ENCODE measurements at places on chromosomes 5 and 9. TPM values are rescaled to one million over a fixed set of nuclear protein-coding genes. Genes with fewer than 3 reads are reported as not detected.

The ESM1 gene
- not detected for total RNA-seq

The ORM1 gene
- 8.3 TPM for total RNA-seq

The PLPP7 gene
- total RNA-seq: 14.1 TPM

The GFRA3 gene
- total RNA-seq: not detected

The CAMSAP1 gene
- total RNA-seq: 29.8 TPM

The ZNF462 gene
- 36.4 TPM for total RNA-seq

The ANKRD31 gene
- 0.32 TPM for total RNA-seq

- H3K4me3 ChIP-seq: no peak overlapping the region
- H3K27me3 ChIP-seq: no peaks in the 10 kb centered on the region
- H3K27ac ChIP-seq: no peak overlapping the region
- DNase-seq: no peak
Measured at GRCh38 chr9:89619019-89619418, 14.2 kb downstream of the GADD45G start.

DNA sequence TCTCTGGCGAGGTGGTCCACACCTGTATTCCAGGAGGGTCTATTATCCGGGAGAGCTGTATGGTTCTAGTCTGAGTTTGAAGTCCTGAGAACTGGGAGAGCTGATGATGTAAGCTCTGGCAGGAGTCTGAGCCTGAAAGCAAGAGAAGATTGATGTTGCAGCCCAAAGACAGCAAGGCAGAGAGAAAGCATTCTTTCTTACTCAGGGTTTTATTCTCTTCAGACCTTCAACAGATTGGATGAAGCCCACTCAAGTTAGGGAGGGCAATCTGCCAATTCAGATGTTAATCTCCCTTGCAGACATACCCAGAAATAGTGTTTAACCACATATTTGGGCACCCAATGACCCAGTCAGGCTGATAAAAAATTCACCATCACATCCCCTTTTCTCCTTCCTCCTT, 159.1 kb downstream of the CCDC171 start:
- no peaks in the 10 kb centered on the region for H3K4me1 ChIP-seq
- no peak for DNase-seq
- H3K27me3 ChIP-seq: no peaks in the 10 kb centered on the region
- H3K4me3 ChIP-seq: no peak overlapping the region
- no peak overlapping the region for H3K27ac ChIP-seq
- no peaks in the 10 kb centered on the region for H3K36me3 ChIP-seq

DNA sequence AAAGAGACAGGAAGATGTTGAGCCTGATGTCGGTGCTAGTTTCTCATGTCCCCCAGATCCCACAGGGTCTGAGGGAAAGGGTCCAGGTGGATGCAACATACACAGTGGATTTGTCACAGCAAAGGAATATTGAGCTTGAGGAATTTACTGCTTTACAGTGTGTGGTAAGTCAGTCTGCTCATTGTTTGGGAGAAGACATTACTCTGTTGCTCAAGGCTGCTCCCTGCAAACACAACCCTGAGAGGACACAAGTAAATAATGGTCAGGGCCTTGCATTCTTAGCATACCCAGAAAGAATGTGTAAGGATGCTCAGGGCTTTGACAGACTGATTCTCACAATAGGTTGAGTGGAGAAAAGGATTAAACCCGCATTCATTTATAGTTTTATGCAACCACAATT, 7.3 kb upstream of the MAN2A1 start:
- H3K4me3 ChIP-seq: no peak overlapping the region
- no peaks in the 10 kb centered on the region for H3K27me3 ChIP-seq
- no peaks in the 10 kb centered on the region for H3K4me1 ChIP-seq
- no peak overlapping the region for H3K27ac ChIP-seq
- H3K36me3 ChIP-seq: no peaks in the 10 kb centered on the region

DNA sequence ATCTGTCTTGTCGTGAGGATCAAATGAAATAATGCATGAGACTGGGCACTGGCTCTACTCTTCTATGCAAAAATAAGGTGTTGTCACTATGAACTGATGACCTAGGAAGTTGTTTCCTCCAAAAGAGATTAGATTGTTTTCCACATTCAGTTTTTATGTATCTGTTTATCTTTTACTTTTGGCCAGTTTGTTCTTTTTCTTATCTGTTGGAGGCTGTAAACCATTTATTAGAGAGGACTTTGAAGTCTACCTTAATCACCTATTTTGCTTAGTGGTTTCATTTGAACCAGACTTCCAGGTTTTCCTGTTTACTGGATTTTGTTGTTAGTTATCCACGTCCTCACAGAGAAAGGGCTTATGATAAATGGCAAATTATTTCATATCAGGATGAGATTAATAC, 21.5 kb upstream of the GDA start:
- no peak overlapping the region for H3K27ac ChIP-seq
- H3K27me3 ChIP-seq: no peaks in the 10 kb centered on the region
- DNase-seq: no peak
- no peaks in the 10 kb centered on the region for H3K4me1 ChIP-seq
- no peaks in the 10 kb centered on the region for H3K36me3 ChIP-seq

- DNase-seq: peak; percentile 79
- H3K27me3 ChIP-seq: no peaks in the 10 kb centered on the region
- peak overlapping the region; percentile 35 for H3K4me3 ChIP-seq
- peak overlapping the region; percentile 73 for H3K27ac ChIP-seq
- no peaks in the 10 kb centered on the region for H3K36me3 ChIP-seq
Measured at GRCh38 chr5:150209099-150209635, 19.3 kb downstream of the SLC6A7 start.

- H3K36me3 ChIP-seq: no peaks in the 10 kb centered on the region
- H3K27me3 ChIP-seq: no peaks in the 10 kb centered on the region
- no peaks in the 10 kb centered on the region for H3K4me1 ChIP-seq
- peak overlapping the region; percentile 91 for H3K4me3 ChIP-seq
Measured at GRCh38 chr9:120715389-120715924, 1.2 kb upstream of the MEGF9 start.

DNA sequence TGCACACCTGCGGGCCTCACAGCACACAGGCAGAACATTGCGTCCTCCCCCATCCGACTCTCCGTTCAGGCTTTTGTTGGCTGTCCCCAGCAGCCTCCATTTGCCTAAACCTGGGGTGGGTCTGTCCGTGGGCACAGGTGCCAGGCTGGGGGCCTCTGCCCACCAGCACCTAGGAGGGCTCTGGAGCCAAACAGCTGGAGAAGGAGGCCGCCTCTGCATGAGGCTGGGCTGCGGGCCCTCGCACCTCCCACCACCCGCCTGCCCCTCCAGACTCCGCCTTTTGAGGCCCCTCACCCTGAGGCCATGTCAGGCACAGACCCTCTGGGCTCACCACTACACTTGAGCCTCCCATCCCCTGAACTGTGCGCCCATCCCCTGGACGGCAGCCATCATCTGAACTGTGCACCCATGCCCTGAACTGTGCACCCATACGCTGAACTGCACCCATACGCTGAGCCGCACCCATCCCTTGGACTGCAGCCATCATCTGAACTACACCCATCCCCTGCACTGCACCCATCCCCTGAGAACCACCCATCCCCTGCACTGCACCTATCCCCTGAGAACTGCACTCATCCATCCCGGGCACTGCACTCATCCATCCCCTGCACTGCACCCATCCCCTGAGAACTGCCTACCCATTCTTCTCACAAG, 98.0 kb upstream of the OTULINL start:
- H3K4me3 ChIP-seq: no peak overlapping the region
- no peak for DNase-seq
- no peaks in the 10 kb centered on the region for H3K27me3 ChIP-seq
- H3K4me1 ChIP-seq: no peaks in the 10 kb centered on the region
- H3K27ac ChIP-seq: no peak overlapping the region
- peaks cover 11% of the 10 kb centered on the region for H3K36me3 ChIP-seq

DNA sequence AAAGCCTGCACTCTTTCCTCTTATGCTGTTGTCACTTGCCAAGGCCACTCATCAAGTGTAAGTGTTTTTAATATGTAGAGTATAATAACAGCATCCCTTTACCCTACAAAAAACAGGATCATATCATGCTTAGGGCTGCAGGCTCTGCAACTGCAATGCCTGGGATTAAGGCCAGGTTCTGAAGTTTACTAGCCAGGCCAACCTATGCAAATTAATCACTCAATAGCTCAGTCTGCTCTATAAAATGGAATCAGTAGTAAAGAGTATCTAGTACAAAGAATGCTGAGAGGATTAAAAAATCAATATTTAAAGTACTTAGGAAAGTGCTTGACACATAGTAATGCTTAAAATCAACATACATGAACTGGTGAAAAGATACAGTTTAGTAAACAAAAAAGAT, 253.3 kb downstream of the EDIL3 start:
- H3K4me1 ChIP-seq: no peaks in the 10 kb centered on the region
- DNase-seq: no peak
- no peaks in the 10 kb centered on the region for H3K27me3 ChIP-seq
- H3K36me3 ChIP-seq: no peaks in the 10 kb centered on the region
- no peak overlapping the region for H3K27ac ChIP-seq

- no peak overlapping the region for H3K27ac ChIP-seq
- no peaks in the 10 kb centered on the region for H3K4me1 ChIP-seq
- H3K27me3 ChIP-seq: no peaks in the 10 kb centered on the region
- no peaks in the 10 kb centered on the region for H3K36me3 ChIP-seq
- H3K4me3 ChIP-seq: no peak overlapping the region
- no peak for DNase-seq
Measured at GRCh38 chr5:39494107-39494510, 69.3 kb upstream of the DAB2 start.

- no peaks in the 10 kb centered on the region for H3K27me3 ChIP-seq
- no peak for DNase-seq
- peaks cover 47% of the 10 kb centered on the region for H3K4me1 ChIP-seq
- peak within 1 kb of the TSS; percentile 95 for H3K27ac ChIP-seq
Measured at GRCh38 chr9:35909274-35909673, at the start of gene SPAAR. Gene SPAAR, plus strand, starts transcription at chr9:35909490. Its CDS starts 974 bp downstream, at chr9:35910464.

GRCh38 chr5:172076761-172077244, 70.4 kb upstream of the FBXW11 start:
- no peak overlapping the region for H3K4me3 ChIP-seq
- peak overlapping the region; percentile 43 for H3K27ac ChIP-seq
- no peaks in the 10 kb centered on the region for H3K4me1 ChIP-seq
- no peak for DNase-seq
- H3K27me3 ChIP-seq: no peaks in the 10 kb centered on the region
- no peaks in the 10 kb centered on the region for H3K36me3 ChIP-seq

GRCh38 chr9:71119746-71120145, 1.7 kb downstream of the TRPM3 start:
- no peak overlapping the region for H3K27ac ChIP-seq
- no peak overlapping the region for H3K4me3 ChIP-seq
- no peaks in the 10 kb centered on the region for H3K36me3 ChIP-seq
- H3K4me1 ChIP-seq: no peaks in the 10 kb centered on the region
- DNase-seq: no peak

- peak overlapping the region; percentile 74 for H3K27ac ChIP-seq
- H3K4me3 ChIP-seq: no peak overlapping the region
- DNase-seq: no peak
Measured at GRCh38 chr5:149073213-149073612, 10.4 kb upstream of the SH3TC2 start.

GRCh38 chr5:98314292-98314691, 459.2 kb upstream of the RGMB start:
- DNase-seq: no peak
- no peaks in the 10 kb centered on the region for H3K4me1 ChIP-seq
- H3K27ac ChIP-seq: no peak overlapping the region
- no peaks in the 10 kb centered on the region for H3K36me3 ChIP-seq
- H3K27me3 ChIP-seq: no peaks in the 10 kb centered on the region
- no peak overlapping the region for H3K4me3 ChIP-seq

GRCh38 chr9:88724331-88724730, 189.4 kb downstream of the NXNL2 start:
- H3K4me3 ChIP-seq: no peak overlapping the region
- no peaks in the 10 kb centered on the region for H3K4me1 ChIP-seq

DNA sequence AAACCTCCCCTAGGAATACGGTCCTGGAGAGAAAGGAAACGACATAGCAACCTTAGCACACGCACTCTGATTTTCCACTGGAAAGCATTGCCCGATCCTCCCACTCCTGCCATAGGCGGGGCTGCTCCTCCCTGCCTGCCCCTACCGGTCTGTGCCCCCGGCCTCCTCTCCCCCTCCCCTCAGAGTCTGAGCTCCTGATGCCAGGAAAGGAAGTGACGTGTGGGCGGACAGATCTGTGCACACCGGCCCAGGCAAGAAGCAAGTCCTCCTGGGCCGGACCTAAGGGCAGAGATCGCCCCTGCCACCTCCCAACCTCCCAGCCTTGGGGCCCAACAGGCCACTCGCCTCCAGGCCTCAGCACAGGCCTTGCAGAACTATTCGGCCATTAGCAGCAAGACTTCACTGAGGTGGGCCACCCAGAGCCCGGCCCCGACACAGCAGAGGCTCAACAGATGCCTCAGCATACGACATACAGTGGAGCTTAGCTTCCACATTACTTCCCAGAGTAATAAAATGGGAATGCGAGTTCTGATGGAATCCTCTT, 7.2 kb downstream of the NINJ1 start:
- H3K27ac ChIP-seq: peak overlapping the region; percentile 68
- no peaks in the 10 kb centered on the region for H3K27me3 ChIP-seq
- no peaks in the 10 kb centered on the region for H3K36me3 ChIP-seq
- H3K4me3 ChIP-seq: peak overlapping the region; percentile 44
- peaks cover 26% of the 10 kb centered on the region for H3K4me1 ChIP-seq

DNA sequence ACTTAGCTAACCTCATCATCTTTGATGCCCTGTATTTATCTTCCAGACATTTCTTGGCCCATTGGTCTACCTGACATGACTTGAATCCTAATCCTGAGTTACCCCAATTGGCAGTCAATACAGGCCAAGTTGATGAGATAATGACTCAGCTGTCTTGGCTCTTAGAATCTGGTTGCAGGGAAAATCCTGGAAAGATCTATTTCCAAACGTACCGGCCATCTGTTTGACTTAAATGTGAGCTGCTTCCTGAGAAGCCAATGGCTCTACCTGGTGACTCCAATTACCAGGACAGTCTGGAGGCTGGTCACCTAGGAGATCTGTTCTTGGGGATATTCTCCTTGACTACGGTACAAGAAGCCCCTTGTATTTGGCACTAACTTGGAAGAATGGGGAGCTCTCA, 475.2 kb upstream of the BRINP1 start:
- H3K27ac ChIP-seq: no peak overlapping the region
- H3K36me3 ChIP-seq: no peaks in the 10 kb centered on the region
- no peaks in the 10 kb centered on the region for H3K27me3 ChIP-seq
- H3K4me3 ChIP-seq: no peak overlapping the region
